ENCODE measurements at places on chromosomes 11 and 22.

GRCh38 chr11:111427471-111427912 is 48.4 kb upstream of the POU2AF1 start:
- no peak for DNase-seq

- DNase-seq: no peak
Observed at GRCh38 chr11:27837895-27838563, 137.8 kb upstream of the BDNF start.

- DNase-seq: peak; percentile 59
Observed at GRCh38 chr11:68038718-68039525, at the start of gene TCIRG1. Gene TCIRG1 (plus strand): TSS chr11:68039025. CDS start chr11:68041272, 2,247 bp downstream.

GRCh38 chr11:89293965-89294679 is 116.4 kb downstream of the TYR start:
- DNase-seq: no peak

GRCh38 chr22:19998991-19999820 is 17.4 kb downstream of the ARVCF start:
- no peak for DNase-seq

GRCh38 chr22:25564979-25565677 is 653 bp downstream of the GRK3 start:
- DNase-seq: no peak

- DNase-seq: no peak
Observed at GRCh38 chr11:405954-406795, 8.6 kb downstream of the SIGIRR start.

DNA sequence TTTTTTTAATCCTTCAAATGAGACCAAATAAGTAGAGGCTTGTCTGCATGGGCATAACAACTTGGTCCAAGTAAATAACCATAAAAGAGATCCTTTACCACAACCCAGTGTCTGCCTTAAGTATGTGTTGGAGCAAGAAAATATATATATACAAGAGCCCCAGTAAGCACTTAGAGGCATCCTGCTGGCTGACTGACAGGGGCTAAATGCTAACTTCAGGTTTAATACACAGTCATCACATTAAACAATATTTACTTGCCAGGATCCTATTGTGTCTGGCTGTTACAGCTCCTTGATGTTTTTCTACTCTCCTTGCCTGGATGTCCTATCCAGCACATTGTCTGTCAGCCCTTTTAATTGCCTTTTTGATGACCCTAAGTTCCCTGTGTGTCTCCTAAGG is 37.5 kb upstream of the MMP20 start:
- no peak for DNase-seq

DNA sequence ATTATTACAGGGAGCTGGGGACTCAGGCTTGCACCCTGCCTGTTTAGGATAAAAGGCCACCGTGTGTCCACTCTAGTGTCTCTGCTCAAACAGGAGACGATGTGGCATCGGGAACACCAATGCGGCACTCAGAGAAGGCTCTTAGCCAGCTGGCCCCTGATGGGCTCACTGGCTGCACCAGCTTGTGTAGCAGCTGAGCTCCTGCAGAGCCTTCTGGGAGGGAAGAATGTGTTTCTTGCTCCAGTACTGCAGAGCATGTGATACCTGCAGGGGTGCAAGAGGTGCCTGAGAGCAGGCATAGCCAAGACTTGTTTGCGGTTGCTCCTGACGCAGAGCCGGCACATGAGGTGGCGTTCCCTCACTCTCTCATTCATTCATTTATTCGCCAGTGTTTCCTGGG is 44.4 kb upstream of the KCNQ1OT1 start:
- DNase-seq: no peak

DNA sequence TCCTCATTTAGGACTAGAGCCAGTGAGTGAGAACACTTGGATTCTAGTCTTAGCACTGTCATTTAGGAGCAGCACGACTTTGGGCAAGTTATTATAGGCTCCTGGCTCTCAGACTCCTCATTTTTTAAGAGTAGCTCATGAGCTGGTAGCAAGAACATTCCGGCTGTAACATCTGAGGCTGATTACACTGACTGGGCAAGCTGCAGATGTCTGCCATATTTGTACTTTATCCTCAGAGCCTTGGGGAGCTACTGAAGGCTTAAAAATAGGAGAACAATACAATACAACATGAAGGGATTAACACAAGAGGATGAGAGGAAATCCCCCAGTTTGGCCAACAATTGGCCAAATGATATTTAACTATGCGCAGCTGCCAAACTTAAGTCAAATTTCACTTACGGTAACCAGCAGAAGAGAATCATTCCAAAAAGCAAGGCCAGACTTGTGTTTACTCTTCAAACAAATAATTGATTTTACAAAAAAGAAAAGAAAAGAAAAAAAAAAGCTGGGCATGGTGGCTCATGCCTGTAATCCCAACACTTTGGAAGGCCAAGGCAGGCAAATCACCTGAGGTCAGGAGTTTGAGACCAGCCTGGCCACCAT is 113.1 kb upstream of the ARHGAP42 start:
- no peak for DNase-seq

DNA sequence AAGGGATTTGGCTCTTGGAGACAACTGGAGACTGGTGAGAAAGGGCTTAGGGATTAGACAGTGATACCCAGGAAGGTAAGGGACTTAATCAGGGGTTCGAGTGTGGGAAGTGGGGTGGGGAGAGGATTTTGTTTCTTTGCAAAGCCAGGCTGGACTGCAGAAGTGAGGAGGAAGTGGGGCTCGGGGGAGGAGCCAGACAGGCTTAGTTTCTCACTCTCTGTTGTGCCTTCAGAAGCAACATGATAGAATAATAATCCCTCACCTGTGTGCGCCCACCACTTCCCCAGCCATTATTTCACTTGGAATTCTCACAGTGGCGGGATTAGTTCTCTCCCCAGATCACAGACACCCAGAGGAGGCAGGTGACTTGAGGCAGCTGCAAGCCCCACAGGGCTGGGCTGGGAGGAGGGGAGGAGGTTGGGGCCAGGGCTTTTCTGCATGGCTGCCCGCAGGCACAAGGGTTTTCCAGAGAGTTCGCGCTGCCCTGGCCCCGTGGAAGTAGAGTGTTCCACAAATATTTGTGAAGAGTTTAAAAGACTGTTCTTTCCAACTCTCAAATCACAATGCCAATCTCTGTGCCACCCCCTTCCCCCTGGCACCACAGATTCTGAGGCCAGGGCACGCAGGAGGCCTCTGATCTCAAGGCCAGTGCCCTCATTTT is 4.0 kb upstream of the SEC14L2 start:
- no peak for DNase-seq

GRCh38 chr11:130674686-130675308 is 226.4 kb downstream of the ADAMTS15 start:
- no peak for DNase-seq

- no peak for DNase-seq
Observed at GRCh38 chr11:64028398-64029115, 7.2 kb upstream of the FLRT1 start.

DNA sequence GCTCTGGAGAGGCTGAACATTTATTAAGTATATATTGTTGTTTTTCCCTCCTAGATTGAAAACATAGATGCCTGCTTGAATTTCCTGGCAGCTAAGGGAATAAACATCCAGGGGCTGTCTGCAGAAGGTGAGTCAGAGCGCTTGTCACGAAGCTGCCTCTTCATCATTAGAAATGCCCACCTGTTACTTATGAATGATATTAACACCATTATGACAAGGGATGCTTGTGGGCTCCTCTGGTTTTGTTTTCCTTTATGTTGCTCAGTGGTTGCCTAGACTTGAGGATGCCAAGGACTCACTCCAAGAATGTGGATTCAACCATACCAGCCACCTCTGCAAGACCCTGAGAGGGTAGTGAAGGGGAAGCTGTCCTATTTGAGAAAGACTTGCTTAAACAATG is 156.2 kb downstream of the NAV2 start:
- no peak for DNase-seq

DNA sequence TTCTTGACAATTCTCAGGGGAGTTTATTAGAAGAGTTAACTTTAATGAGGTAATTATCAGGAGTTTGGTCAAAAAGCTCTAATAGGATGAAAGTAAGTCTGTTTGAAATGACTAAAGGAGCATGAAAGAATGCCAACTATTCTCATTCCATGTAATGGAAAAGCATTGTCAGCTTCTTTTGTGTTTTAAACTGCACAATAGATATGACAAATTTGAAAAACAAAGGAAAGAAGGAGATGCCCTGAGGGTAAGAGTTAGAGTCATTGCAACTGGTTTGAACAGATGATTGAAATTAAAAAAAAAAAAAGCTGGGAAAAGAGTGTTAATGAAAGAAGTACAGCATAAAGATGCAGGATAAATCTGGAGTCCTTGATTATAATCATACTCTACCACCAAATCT is 296.8 kb upstream of the FOLH1 start:
- no peak for DNase-seq

DNA sequence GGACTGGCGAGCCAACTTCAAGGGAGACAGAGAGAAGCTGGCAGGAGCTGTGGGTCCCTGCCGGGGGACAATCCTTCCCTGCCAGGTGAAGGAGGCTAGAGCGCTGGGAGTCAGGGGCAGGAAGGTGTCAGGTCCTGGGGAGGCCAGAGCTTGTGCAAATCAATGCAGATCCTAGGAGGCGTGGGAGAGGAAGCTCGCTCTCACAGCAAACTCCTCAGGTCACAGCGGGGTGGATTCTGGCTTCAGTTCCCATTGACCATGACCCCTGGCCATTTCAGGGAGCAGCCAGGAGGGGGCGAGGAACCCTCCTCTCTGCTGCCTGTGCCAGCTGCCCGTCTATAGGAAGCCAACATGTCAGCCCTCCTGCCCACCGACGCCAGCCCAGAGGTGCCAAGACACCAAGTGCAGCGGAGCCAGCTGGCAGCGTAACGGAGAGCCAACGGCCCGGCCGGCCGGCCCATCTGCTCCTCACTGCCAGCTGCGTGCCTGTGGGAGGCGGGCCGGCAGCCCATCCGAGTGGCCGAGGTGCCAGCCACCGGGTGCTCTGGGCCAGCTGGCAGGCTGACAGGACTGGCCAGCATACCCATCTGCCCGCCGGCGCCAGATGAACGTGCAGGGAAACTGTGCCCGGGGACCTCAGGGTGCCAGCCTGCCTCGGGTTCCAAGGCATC is 374.8 kb downstream of the MIAT start:
- no peak for DNase-seq

DNA sequence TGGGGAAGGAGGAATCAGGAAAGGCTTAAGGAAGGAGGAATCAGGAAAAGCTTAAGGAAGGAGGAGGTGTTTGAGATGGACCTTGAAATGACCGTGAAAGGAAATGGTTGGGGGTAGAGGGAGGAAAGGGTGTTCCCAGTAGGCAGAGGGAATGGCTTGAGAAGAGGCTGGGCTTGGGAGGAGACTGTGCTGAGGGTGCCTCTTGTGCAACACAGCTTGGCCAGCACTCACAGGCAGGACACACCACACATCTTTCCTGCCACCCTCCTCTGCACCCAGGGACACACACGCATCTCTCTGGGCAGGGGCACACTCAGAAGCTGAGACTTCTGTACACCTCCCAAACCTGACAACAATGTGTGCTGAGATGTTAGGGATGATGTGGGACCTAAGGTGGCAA is 151.4 kb downstream of the FBXO7 start:
- DNase-seq: no peak

- no peak for DNase-seq
Observed at GRCh38 chr11:118908901-118909618, 16.7 kb downstream of the BCL9L start.

GRCh38 chr11:3049430-3050243 is 7.6 kb downstream of the CARS1 start:
- DNase-seq: peak; percentile 90

- no peak for DNase-seq
Observed at GRCh38 chr11:104841973-104842525, 56.2 kb downstream of the CASP12 start.

GRCh38 chr11:45901626-45902025 is 5.4 kb downstream of the FREY1 start:
- DNase-seq: no peak

- DNase-seq: no peak
Observed at GRCh38 chr11:92843455-92843854, 126.0 kb upstream of the MTNR1B start.

GRCh38 chr11:90250970-90251369 is 28.1 kb upstream of the CHORDC1 start:
- DNase-seq: peak; percentile 14

DNA sequence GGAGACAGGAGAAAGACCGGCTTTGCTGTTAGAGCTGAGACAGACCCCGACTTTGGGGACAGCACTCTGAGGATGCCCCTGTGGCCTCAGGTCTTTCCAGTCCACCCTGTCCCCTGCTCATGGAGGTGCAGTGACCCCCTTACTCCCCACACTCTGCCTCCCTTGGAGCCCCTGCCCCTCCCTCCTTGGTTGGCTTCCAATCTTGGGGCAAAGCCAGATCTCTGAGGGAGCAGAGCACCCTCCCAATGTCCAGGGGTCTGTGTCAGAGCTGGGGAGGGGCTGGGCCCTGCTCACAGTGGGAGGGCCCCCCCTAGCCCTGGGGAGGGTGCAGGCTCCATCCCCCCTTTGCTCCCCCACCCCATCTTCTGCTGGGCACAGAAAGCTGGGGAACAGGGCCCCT is 50.0 kb downstream of the IGLL1 start:
- DNase-seq: no peak

DNA sequence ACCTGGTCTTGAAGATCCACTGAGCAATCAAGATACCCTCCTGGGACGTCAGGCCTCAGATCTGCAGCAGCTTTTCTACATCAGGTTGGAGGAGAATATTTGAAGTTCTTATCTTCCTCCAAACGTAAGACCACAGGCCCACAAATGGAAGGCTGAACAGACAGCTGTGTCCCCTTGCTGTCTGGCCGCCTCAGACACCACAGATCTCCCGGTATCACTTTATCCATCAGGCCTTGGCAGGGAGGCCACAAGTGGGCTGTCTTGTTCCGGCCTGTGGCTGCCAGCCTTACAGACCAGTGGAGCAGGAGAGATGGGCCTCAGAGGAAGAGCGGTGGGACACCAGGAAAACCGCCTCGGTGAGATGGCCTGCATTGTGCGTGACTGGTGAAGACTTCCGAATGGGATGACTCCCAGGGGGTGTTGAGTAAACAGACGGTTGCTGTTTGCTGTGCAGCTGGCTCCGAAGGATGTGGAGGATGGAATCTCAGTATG is 15.9 kb downstream of the UBASH3B start:
- DNase-seq: no peak

DNA sequence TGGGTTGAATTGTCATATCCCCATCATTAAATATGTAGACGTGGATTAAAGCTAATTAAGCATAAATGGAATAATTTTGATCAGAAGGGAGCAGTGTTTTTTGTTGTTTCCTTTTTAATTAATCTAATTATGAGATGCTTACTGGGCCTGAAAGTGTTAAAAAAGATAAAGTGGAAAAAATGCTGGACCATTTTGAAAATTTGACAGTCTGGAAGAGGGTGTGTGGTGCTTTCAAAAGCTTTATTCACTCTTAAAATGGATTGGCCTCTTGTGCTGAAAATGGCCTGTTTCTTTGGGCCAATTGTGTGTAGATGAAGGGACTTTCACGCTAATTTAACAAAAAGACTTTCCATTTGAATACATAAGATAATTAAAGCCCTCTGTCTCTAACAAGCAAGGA is 1.8 kb downstream of the TNRC6B start:
- DNase-seq: no peak

Measured in CD4-positive, alpha-beta T cell treated with Interleukin-21 for 1 hour (primary cell).